ENCODE measurements at places on chromosomes 7 and 10. TPM values are rescaled to one million over a fixed set of nuclear protein-coding genes. Genes with fewer than 3 reads are reported as not detected.

Gene TMEM229A
- total RNA-seq, result not detected

Gene NKX2-3
- not detected for total RNA-seq

Gene ITGA8
- 0.02 TPM for total RNA-seq

Gene FKBP6
- total RNA-seq, result not detected

Gene GOLGA7B
- 4.0 TPM for total RNA-seq

Gene ACBD7
- total RNA-seq, result 0.71 TPM

Gene RALA
- 29.9 TPM for total RNA-seq

Gene PIK3CG
- not detected for total RNA-seq

Gene SORCS1
- not detected for total RNA-seq

Gene CDK5
- total RNA-seq, result 35.2 TPM

Gene ARHGEF35
- 0.34 TPM for total RNA-seq

Gene TSPAN33
- total RNA-seq, result 6.9 TPM

Gene C10orf67
- not detected for total RNA-seq

Gene C7orf57
- total RNA-seq, result 0.20 TPM

Gene ERVW-1
- not detected for total RNA-seq

Gene HOXA7
- total RNA-seq, result 4.7 TPM

Gene CCDC172
- total RNA-seq, result not detected

Gene EPHB6
- total RNA-seq, result 0.17 TPM

Gene KCND2
- not detected for total RNA-seq

Gene CLEC5A
- total RNA-seq, result not detected

Gene AOAH
- total RNA-seq, result not detected

Gene ADRA2A
- not detected for total RNA-seq

Gene PON3
- 45.3 TPM for total RNA-seq

Gene KNDC1
- total RNA-seq, result 2.4 TPM

Gene GIMAP5
- 0.24 TPM for total RNA-seq

Gene DLG5
- 35.2 TPM for total RNA-seq

Gene MRLN
- total RNA-seq, result not detected

Gene PAPSS2
- 21.9 TPM for total RNA-seq

Gene NXPH1
- total RNA-seq, result not detected

Gene CDC14C
- not detected for total RNA-seq

Gene HOXA11
- 0.74 TPM for total RNA-seq

Gene GOT1
- 30.4 TPM for total RNA-seq

Gene TWIST1
- total RNA-seq, result 3.8 TPM

Gene PCLO
- 1.2 TPM for total RNA-seq

Gene ZMYND11
- 50.0 TPM for total RNA-seq

Gene LEP
- total RNA-seq, result not detected

Gene TEX36
- not detected for total RNA-seq

Gene ADCY1
- 2.4 TPM for total RNA-seq

Gene RPEL1
- total RNA-seq, result not detected

Gene ORC5
- 25.6 TPM for total RNA-seq
